Stimulated activated CD8-positive, alpha-beta memory T cell treated with anti-CD3 and anti-CD28 coated beads, Interleukin-2, amount 100 ng/mL, for 1 hour (primary cell): ENCODE measurements at places on chromosomes 12 and 14.
A peak's percentile ranks its signal among the peaks of the same experiment; 100 is the strongest.

DNA sequence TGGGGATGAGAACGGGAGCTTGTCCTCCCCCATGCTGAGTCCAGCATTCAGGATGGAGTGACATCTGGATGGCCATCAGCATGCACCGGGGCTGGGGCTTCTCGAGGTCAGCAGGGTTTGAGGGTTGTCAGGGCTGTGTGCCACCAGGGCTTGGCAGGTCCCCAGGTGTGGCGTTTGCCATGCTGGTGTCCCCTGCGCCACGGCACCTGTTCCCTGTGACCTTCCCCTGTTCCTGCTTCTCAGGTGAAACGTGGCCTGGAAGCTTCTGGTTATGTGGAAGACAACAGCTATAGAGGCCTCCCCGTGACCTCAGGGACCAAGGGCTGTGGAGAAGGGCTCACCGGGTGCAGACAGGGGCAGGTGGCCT, 152.4 kb downstream of the KIF26A start:
- no peak for DNase-seq

DNA sequence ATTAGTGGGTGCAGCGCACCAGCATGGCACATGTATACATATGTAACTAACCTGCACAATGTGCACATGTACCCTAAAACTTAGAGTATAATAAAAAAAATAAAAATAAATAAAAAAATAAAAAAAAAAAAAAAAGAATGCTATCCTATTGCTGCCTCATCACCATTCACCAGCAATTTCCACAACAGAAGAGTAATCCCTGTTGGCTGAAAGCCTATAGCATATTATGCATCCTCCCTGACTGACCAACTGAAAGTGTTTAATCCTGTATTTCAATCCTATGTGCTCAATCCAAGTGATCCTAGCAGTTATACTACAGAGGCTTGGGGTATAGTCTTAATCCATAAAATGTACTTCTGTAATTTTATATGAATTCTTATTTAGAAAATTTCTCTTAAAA, 18.5 kb downstream of the DICER1 start:
- DNase-seq: no peak

DNA sequence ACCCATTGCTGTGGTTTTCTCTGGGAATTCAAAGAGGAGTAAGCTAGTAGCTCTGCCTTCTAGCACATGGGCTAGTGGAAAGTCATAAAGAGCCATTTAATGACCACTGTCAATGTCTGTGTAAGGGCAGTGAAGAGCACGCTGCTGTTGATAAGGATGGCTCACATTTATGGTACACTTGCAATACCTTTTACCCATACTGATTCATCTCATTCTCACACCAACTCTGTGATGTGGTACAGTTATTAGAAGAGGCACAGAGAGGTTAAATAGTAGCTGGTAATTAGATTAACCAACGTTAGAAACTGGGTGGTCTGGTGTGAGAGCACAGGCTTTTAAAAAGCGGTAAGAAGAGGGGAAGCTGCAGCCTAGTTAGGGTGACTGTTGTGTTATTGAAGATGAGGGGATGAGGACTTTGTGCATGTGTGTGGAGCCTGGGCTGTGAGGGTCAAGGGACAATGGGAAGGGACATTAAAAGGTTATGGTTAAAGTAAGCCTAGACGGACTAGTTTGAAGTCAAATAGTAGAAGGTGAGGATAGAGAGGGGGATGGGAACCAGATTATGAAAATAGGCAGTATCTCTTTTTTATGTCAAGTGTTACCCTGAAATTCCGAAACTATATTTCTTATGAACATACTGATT, 25.2 kb downstream of the RASSF3 start:
- DNase-seq: no peak

DNA sequence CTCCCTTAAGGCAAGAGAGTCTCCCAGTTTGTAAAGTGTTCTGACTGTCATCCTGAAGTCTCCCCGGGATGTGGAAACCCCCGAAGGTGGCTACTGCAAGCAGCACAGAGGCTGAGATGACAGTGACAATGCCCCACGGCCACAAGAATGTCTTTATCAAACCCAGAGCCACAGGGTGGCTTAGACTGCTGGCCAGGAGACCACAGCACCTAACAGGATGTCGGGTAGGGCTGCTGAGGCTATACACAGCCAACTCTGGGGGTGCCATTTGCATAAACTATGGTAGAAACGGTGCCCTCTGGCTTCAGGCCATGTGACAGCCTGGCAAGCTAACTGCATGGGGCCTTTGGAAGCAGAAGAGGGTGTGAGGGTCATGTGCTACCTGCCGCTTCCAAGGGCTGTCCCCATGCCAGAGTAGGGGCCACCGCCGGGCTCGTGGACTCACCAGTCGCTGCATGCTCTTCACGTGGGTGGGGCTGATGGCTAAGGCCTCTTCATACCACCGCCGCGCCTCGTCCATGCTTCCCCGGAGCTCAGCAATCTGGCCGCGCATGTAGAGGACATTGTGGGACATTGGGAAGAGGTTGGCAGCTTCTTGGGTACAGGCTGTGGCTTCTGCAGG, 180.9 kb downstream of the CALM1 start:
- DNase-seq: no peak

DNA sequence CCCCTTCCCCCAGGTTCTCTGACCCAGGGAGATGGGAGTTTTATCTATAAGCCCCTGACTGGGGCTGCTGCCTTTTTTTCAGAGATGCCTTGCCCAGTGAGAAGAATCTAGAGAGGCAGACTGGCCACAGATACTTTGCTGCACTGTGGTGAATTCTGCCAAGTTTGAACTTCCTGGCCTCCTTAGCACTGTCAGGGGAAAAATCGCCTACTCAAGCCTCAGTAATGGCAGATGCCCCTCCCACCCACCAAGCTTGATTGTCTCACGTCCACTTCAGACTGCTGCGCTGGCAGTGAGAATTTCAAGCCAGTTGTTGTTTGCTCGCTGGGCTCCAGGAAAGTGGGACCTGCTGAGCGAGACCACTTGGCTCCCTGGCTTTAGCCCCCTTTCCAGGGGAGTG, 31.7 kb downstream of the KLRK1 start:
- no peak for DNase-seq

DNA sequence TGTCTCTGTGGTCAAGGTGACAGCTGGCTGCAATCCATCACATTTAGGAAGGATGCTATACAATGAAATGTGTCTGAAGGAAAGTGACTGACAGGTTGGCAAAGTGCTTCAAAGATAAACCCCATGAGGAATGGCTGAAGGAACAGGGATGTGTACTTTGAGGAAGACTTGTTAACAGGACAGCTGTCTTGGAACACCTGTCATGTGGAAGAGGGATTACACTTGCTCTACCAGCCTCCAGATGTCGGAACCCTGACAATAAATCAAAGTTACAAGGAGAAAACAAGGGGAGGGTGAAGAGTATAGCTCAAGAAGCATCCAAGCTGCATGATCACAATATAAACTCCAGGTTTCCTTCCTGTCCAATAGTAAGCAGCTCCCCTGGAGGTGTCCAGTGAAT, 147.8 kb upstream of the TMCC3 start:
- no peak for DNase-seq

- no peak for DNase-seq
These were observed 50.5 kb downstream of the KITLG start for GRCh38 chr12:88529531-88530488.

GRCh38 chr12:125069616-125070015, 4.4 kb downstream of the AACS start:
- no peak for DNase-seq

GRCh38 chr12:15605881-15606590, 183.2 kb downstream of the EPS8 start:
- no peak for DNase-seq

- no peak for DNase-seq
These were observed 70.0 kb downstream of the TMTC1 start for GRCh38 chr12:29713729-29714128.

- DNase-seq: no peak
These were observed 372.5 kb upstream of the DDHD1 start for GRCh38 chr14:53525608-53526007.

- no peak for DNase-seq
These were observed 4.3 kb upstream of the ASB2 start for GRCh38 chr14:93980456-93981201.

GRCh38 chr12:11228296-11228879, 41.1 kb downstream of the PRB3 start:
- no peak for DNase-seq

GRCh38 chr14:82500222-82500621, 966.6 kb upstream of the SEL1L start:
- no peak for DNase-seq

DNA sequence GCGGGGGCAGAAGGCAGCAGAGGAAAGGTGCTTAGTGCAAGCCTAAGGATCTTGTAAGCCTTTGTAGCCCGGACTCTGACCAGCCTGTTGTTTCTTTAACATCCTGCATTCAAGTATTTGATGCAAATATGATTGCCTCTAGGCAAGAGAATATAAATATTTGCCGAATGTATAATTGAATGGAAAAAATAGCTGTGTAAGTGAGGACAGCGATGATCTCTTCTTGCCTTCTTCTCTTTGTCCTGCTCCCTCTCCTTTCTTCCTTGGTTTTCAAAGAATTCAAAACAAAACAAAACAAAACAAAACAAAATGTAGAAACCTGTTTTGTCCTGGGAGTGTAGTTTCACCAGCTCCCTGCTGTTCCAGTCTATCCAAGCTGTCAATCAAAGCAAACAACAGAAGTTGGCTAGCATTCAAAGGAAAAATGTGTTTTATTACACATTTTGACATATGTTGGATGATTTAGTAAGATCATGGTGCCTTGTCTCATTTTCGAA, 74.9 kb upstream of the CPM start:
- no peak for DNase-seq

DNA sequence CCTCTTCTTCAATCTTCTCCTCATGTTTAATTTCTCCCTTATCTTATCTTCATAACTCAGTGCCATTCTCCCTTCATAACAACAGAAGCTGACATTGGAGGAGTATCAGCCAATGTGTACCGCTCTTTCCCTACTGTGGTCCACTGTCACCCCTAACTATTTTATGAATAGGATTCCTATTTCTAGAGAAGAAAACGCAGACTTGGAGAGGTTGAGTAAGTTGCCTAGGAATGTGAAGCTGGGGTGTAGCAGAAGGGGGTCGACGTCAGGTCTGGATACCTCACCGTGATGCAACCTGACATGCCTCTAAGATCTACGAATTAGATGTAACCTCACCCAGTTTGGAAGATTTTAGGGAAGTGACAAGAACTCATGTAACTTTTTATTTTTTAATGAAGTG, 17.1 kb downstream of the LMO3 start:
- DNase-seq: no peak

GRCh38 chr12:6280053-6280469, 30.4 kb upstream of the PLEKHG6 start:
- DNase-seq: no peak

GRCh38 chr12:106329231-106329982, 26.9 kb downstream of the TCP11L2 start:
- no peak for DNase-seq

- no peak for DNase-seq
These were observed 149.7 kb upstream of the DCN start for GRCh38 chr12:91332302-91332701.

DNA sequence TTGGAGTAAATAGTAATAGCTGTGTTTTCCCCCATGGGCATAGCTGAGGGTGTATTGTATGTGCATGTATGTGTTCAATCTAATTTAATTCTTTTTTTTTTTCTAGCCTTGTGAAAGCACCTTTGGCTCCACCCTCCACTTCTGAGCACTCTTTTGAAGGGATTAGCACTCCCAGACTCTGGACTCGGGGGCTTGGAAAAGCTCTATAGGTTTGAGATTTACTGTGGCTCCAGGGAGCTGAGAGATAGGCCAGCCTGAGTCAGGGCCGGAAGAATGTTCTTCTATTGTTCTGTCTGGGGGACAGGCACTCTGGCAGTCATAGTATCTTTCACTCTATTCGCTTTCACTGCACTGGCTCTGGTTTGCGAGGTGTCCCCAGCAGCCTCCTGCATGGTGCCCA, 540.0 kb upstream of the TBX3 start:
- DNase-seq: no peak

DNA sequence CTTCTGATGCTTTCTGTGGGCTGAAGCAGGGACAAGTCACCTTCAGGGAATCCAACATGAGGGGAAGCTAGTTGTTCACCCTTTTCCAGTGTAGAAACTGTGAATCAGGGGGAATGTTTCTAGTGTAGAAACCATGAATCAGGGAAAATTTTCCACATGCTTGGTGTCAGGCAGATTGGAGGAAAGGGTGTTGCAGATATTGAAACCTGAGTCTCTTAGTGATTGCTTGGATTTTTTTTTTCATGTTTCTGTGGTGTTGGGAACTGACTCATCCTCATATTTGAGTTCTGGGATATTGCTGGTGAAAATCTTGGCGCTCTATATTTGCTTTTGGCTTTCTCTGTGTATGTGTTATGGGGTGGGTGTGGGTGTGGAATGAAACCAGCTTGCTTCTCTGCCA, 144.5 kb upstream of the FBXO33 start:
- DNase-seq: no peak

DNA sequence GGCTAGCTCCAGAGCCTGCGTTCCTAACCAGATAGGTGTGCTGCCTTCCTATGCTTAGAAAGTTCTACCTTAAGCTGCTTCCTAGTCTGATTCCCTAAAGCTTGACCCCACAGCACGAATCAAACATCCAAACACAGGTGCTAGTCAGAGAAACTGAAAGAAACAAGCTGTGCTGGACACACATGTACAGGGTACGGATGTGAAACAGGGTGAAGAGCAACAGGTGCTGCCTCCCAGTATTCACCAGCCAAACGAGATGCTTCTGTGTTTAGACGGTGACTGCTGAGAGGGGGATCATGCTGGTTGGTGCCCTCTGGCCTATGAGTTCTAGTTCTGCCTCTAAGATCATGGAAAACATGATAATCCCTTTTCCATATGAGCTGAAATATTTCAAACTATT, 105.3 kb downstream of the GRIP1 start:
- DNase-seq: no peak

- peak; percentile 1 for DNase-seq
These were observed 38.9 kb downstream of the PRORP start for GRCh38 chr14:35161231-35161630.

DNA sequence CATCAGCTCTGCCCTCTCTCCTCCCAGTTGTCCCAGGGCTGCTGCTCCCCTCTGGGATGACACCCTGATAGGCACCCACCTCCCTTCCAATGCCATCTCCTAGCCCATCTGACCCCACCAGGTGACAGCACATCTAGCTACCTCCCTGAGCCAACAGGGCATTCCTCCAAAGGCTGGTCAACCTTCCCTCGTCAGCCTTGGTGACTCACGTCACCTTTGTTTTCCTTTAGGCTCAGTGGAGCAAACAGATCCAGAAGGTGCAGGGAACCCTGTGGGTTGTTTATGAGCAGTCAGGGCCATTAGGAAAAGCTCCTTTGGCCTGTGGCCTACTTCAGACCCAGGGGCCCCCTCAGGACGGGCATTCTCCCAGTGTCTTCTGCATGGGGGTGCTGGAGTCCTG, 32.4 kb downstream of the PIGH start:
- no peak for DNase-seq

GRCh38 chr12:107684029-107684795, 1.4 kb upstream of the PWP1 start:
- no peak for DNase-seq

- no peak for DNase-seq
These were observed 116.3 kb upstream of the FKBP4 start for GRCh38 chr12:2678426-2678825.

- DNase-seq: no peak
These were observed 156.8 kb upstream of the AVPR1A start for GRCh38 chr12:63307849-63308248.

GRCh38 chr12:52361553-52361952, 5.7 kb downstream of the KRT85 start:
- no peak for DNase-seq
